Fibroblast of gingiva (primary cell): ENCODE measurements at places on chromosomes 3 and 15.

DNA sequence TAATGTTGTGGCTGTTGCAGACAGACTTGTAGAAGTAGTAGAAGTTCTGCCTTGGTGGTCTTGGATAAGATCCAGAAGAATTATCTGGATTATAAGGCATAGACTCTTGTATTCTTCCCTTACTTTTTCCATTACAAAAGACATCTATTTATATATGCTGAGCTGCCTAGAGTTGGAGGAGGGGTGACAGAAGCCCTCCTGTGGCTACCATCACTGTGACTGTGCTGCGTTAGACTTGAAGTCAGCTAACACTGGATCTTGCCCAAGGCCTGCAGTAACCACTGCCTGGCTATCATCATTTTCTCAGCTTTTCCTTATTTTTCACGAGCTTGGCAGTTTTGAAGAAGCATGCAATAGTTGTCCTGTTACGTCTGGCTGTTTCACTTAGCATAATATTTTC is 684.8 kb upstream of the BCHE start:
- no peak for DNase-seq

DNA sequence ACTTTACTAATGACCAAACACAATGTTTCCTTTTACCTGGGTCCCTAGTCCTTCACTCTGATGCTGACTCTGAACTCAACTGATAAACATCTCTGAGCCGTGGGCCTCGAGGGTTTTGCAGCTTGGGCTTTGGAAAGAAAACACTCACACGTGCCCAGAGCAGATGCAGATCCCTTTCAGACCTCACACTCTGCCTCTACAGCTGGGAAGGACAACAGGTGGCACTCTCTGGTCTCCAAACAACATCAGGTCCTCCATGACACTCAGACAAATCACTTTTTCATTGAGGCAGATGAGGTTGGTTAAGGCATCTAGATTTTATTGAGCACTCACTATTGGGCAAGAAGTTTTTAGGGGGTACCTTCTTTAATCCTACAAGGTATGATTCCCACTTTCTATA is 64.7 kb upstream of the NTRK3 start:
- DNase-seq, result no peak

DNA sequence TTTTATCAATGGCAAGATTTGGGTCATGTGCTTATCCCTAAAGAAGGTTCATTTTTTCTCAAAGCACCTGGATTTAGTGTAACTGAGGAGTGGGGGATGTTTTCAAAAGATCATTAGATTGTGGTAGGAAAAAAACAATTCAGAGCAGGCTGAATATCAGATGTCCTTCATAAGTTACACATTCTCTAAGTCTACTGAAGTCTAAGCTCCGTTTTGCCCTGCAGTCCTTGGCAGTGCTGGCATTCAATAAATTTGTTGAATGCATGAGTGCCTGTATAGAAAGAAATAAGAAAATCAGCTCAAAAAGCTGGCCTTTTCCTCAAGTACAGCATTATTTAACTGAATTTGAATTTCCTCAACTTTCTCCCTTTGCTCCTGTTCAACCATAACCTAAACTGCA is 819.0 kb upstream of the GRM7 start:
- no peak for DNase-seq

- no peak for DNase-seq
Measured at GRCh38 chr15:81380668-81381067, 6.7 kb upstream of the TMC3 start.

DNA sequence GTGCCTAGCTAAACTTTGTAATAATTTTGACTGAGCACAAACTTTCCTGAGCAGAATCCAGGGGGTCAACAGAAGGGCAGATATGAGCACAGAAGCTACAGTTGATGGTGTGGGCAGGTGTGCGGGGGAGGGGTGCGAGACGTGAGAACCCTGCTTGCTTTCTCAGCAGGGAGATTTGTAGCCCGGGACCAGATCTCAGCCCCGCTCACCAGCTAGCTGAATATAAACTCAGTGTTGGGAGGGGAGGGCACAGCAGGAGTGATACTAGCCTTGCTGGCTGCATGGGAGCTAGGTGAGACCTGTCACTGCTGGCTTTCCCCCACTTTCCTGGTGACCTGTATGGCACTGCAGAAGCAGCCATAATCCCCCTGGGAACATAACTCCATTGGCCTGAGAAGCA is 83.4 kb downstream of the CLDN1 start:
- DNase-seq, result no peak

DNA sequence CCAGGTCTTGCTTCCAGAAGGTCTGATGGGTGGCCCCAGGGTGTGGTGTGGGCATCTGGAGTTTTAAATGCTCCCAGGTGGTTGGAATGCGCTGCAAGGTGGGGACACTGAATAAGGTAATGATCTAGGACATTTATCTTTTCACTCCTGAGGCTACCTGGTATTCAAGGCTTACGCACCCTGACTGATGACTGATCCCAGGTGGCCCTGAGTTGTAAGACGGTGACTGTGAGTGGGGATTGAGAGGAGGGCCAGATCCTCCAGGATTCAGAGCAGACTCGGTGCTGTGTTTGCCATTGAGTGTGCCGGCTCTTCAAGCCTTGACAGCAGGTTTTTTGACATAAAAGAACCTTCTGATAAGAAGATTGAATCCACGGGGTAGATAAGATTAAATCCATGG is 40.3 kb downstream of the SLC6A20 start:
- no peak for DNase-seq
